Stimulated activated naive CD4-positive, alpha-beta T cell treated with Interleukin-2 at 50 U/mL for 16 hours (primary cell): ENCODE measurements at places on chromosomes 12 and 14.

- DNase-seq, result no peak
Observed at GRCh38 chr12:23816394-23816851, 133.0 kb downstream of the SOX5 start.

GRCh38 chr14:88592031-88592430 lies 29.2 kb downstream of the ZC3H14 start:
- DNase-seq, result no peak

- DNase-seq, result peak; percentile 76
Observed at GRCh38 chr12:96177013-96177412, 17.2 kb upstream of the ELK3 start.

DNA sequence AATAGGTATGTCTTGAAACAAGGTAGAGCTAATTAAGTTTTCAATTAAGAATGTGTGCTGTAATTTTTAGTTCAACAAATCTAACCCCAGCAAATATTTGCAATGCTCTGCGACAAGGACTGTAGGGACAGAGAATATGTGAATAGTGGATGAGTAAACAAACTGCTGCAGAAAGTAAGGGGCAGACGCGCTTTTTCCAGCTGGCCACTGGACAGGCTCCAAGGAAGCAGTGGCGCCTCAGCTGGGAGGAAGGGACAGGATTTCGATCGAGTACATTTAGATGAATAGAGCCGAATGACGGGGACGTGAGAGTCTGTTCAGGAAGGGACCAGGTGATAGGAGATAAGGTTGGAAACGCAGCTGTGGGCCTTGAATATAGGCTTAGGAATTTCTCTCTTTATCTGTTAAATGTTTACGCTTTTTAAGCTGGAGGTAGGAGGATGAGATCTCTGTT lies 69.3 kb downstream of the ELK3 start:
- no peak for DNase-seq
